Spleen (tissue), 13 donors: ENCODE measurements at places on chromosomes 2 and 18. TPM values are rescaled to one million over a fixed set of nuclear protein-coding genes. Genes with fewer than 3 reads are reported as not detected.

The CLEC4F gene
- 2.3 TPM for total RNA-seq

The CAPN14 gene
- total RNA-seq = 0.26 TPM

The ALPG gene
- total RNA-seq = not detected

The SP140 gene
- total RNA-seq = 51.3 TPM

The EMILIN1 gene
- 62.5 TPM for total RNA-seq

The LRRC30 gene
- not detected for total RNA-seq

The EGR4 gene
- total RNA-seq = not detected

The NEURL3 gene
- 0.94 TPM for total RNA-seq

The SEMA4F gene
- 8.1 TPM for total RNA-seq
